ENCODE measurements at places on chromosomes 4 and X.

GRCh38 chr4:40931238-40931637 lies 181.5 kb downstream of the NSUN7 start:
- DNase-seq: no peak

DNA sequence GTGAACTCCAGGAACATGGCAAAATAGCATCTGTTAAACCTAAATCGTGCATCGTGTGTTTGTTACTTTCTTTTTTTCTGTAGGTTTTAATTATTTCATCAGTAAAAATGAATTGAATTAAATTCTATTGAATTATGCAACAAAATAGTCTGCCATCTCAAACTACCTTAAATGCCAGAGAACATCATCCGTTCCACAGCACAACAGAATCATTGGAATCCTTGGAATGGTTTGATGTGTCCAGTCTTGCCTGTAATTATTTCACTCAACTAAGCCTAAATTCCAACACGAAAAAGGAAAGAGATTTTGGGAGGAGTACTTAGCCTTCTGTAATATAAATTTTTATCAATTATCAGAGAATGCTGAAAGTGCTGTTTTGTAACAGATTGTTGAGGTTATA lies 17.1 kb upstream of the SLC7A11 start:
- no peak for DNase-seq

DNA sequence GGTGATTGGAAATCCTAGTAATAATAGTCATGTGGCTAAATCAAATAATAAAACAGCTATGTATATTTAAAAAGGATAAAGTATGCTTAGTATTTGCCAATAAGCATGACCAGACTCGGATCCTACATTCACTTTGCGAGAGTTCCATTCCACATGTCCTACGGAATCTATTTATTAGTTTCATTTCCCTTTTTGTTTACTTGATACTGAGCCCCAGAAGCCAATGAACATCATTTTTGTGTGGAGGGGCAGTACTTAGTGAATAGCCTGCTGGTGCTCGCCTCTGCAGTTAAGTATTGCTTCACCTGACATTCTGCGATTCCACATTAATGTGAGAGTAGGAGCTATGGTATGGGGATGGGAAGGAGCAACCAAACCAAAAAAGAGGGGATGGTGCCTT lies 58.5 kb upstream of the NAP1L5 start:
- DNase-seq: no peak

DNA sequence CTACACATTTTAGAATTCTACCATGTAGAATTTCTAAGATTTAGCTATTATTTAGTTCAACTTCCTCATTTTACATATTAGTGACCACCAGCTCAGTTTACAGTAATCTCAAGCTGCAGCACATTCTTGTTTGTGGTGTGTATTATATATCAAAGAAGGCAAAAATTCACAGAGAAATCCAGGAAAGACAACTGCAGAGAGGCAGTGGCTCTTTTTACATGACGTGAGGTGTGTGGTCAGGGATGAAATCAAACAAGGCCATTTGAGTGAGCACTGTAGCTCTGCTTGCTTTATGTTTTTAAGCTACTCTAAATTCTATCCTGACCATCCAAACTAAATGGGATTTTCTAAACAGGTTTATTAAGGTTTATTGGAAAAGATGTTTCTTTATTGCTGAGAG lies 71.1 kb downstream of the COL25A1 start:
- no peak for DNase-seq

- DNase-seq: no peak
These were observed 69.8 kb downstream of the RPS3A start for GRCh38 chr4:151169223-151169622.

GRCh38 chr4:138275963-138276621 lies 33.9 kb upstream of the SLC7A11 start:
- DNase-seq: no peak

GRCh38 chr4:128275346-128275745 lies 12.3 kb downstream of the PGRMC2 start:
- no peak for DNase-seq
